NCI-H446 treated with DMSO at 0.1 percent for 48 hours (cell line): ENCODE measurements at places on chromosomes 3 and 15.

- no peak for DNase-seq
Measured at GRCh38 chr15:67690936-67691335, 134.4 kb upstream of the SKOR1 start.

GRCh38 chr15:62254137-62254934, 89.3 kb upstream of the C2CD4B start:
- DNase-seq: no peak

- DNase-seq: no peak
Measured at GRCh38 chr15:39558421-39558820, 22.5 kb upstream of the THBS1 start.

DNA sequence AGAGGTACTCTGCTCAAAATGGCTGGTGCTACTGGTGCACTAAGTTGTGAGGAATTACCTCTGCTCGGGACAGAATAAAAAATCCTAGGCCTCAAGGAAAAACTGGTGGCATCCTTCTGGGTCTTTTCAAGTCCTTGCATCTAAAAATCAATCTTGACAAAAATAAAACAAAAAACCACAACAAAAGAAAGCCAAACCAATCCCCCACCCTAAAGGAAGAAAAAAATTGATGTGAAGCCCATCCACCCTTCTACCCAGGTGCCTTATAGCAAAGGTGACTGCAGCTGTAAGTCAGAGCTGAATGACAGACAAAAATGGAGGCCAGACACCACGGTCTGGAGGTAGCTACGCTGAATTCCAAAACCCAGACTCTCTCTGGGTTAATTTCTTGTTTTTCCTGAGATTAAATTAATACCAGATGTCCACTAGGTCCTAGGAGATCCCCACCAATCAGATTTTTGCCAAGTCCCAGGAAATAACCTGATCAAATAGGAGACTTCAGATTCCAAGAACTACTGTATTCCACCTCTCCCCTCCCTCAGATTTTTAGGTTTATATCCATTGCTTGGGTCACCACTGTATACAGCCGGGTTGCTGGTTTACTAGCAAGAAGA, 33.5 kb downstream of the ABCC5 start:
- DNase-seq: no peak

DNA sequence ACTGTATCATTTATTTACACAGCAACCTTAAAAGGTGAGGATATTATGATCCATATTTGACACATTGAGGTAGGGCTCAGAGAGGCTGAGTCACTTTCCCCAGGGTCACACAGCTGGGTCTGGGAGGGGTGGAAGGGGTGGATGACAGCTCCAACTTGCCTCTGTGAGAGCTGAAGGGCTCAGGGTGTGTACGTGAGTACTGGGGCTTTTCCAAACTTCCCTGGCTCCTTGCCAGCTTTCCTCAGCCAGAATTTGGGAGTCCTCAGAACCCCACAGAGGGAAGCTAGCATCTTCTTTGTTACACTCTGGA, 58.3 kb upstream of the SLC6A11 start:
- DNase-seq: no peak

DNA sequence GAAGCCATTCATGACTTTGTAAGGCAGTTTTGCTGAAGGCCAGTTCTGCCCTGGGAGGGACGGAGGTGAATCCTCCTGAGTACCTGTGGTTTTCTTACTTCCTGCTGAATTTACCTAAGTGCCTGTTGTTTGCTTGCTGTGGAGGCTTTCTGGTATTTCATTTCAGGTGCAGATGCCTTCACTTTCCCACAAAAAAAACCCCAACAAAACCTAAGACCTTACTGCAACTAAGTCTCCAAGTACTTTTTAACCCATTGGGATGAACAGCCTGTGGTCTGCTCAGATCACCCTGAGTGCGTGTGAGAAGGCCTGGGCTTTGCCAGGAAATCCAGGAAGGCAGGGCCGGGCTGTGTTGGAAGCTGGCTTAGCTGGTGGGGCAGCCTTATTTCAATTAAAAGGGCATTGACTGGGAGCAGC, 65.3 kb downstream of the IGF1R start:
- DNase-seq: no peak
